ENCODE measurements at places on chromosomes 7 and 10.

GRCh38 chr10:4048236-4048864 is 263.3 kb upstream of the KLF6 start:
- DNase-seq, result no peak

DNA sequence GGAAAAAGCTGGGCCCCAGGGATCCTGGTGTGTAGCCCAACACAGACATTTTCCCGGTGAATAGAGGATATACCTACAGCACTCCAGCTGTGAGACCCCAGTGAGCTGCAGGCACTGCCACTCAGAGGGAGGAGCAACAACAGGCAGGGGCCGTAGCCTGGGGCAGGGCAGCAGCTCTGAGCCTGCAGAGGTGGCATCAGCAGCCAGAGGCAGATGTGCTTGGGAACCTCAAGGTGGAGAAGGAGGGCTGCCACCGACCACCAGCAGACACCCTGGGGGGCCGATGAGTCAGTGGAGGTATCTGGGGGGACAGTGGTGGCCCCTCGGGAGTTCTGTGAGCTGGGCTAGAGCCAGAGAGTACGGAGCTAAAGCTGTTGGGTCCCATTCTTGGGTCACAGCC is 110.2 kb upstream of the GDF10 start:
- DNase-seq, result no peak

GRCh38 chr7:133761443-133761842 is 365.7 kb upstream of the LRGUK start:
- no peak for DNase-seq

- DNase-seq, result no peak
These were observed 36.6 kb downstream of the PRKAG2 start for GRCh38 chr7:151840088-151840910.

GRCh38 chr7:16187131-16187530 is 234.2 kb downstream of the CRPPA start:
- no peak for DNase-seq

- no peak for DNase-seq
These were observed 90.1 kb upstream of the PIK3CG start for GRCh38 chr7:106774768-106775551.

GRCh38 chr10:84108797-84109196 is 30.5 kb upstream of the GHITM start:
- no peak for DNase-seq

DNA sequence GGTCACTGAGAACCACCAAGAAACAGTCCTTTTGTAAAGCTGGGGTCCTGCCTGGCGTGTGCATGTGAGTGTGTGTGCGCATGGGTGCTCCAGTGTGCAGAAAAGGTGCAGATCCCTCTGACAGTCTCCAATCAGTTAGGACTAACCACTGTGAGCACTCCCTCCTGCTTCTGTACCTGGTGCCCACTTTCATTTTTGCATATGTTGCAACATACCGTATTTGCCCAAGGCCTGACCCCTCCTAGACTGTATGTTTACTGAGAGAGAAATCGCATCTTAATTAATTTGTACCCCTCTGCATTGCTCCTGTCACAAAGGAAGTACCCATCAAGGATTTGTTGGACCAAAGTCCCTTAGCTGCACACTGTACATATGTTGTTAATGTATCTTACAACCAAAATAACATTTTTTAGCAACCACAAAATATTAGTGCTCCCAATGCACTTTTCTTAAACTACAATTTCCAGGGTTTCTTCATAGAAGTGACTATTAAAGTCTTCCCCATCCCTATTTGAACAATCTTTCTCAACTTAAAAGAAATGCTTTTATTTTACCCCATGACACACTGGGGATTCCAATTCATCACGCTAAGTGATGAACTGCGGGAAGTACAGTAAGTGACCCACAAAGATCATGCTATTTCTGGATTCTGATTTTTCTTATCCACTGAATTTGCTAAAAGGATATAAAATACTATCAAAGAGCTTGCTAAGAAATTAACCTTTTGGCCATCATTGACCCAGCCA is 16.6 kb downstream of the PAXIP1 start:
- no peak for DNase-seq

GRCh38 chr7:39356172-39356925 is 209.9 kb upstream of the YAE1 start:
- DNase-seq, result no peak

DNA sequence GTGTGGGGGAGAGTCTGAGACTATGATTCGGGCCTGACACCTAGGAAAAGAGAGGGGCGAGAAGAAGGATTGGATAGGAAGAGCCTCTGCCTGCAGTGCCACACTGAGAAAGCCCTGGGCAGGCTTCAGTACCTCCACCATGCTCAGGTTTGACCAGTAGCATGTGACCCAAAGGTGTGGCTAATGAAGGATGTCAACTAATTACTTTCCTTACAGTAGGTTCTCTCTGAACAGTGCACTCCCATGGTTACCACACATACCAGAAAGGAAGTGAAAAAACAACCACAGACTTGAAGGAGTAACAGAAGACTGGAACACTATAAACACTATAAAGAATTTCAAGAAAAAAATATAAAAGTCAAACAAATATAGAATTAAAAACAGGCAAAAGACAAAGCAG is 46.2 kb downstream of the SEM1 start:
- DNase-seq, result no peak
